ENCODE measurements at places on chromosomes 11 and 22.

GRCh38 chr22:47221840-47222615, 459.6 kb downstream of the TBC1D22A start:
- DNase-seq = no peak

DNA sequence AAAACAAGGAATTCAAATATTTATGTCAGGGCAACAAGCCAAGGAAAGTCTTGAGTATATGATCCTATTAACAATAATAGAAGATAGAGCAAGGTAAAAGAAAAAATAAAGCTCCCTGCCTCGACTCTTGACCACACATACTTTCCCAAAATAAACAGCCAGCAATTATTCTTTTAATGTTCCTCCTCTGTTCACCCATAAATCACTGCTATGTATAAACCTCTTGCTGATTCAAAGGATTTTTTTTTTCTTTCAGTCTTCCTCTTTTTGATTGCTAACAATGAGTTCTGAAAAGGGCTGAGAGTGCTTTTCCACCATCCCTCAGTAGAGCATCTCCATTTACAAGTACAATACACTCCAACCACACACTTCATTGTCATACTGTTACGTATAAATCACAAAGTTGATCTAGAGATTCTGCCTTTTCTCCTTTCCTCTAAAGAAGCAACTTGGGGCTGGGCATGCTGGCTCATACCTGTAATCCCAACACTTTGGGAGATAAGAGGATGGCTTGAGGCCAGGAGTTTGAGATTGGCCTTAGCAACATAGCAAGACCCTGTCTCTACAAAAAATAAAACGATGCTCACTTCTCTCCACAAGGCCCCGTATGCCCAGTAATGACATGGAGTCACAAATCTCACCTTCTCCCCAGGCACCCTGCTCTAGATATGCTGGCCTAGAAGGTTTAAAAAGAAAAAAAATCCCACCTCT, 24.0 kb downstream of the RAB30 start:
- DNase-seq = no peak

DNA sequence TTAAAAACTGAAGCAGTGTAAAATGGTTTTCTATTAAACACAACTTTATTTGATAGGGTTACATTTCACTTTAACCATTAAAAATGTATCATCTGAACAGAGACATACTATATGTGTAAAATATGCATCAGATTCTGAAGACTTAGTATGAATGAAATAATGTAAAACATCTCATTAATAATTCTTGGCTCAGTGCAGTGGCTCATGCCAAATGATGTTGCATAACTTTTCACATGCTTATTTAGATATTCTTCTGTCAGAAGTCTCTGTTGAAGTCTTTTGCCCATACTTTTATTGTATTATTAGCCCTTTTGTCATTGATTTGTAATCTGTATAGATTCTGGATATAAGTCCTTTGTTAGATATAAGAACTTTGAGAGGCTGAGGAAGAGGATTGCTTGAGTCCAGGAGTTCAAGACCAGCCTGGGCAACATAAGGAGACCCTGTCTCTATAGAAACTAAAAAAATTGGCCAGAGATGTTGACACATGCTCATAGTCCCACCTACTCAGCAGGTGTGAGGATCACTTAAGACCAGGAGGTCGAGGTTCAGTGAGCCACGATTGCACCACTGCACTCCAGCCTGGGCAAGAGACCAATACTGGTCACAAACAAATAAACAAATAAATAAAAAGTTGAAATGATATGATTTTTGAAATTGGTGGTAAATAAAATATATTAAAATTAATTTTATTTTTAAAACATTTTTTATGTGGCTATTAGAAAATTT, 73.8 kb upstream of the PARVA start:
- DNase-seq = no peak

- DNase-seq = no peak
Observed at GRCh38 chr11:79925570-79925969, 484.7 kb upstream of the TENM4 start.

DNA sequence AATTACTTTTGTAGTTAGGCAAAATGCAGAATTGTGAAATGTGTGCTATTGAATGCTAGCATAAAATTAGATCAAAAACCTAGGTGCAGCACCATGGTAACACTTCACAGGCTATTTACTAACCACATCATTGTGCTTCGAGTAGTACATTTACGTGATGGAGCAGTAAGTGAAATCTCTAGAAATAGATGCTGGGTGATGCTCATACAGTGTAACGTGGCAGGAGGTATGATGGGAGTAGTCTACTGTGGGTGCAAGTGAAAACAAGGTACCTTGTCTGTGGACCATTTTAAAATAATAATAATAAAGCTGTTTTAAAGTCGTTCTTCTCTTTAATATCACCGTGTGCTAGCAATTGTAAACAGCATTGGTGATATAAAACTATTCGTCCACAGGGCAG, 132.3 kb downstream of the DYNC2H1 start:
- no peak for DNase-seq

DNA sequence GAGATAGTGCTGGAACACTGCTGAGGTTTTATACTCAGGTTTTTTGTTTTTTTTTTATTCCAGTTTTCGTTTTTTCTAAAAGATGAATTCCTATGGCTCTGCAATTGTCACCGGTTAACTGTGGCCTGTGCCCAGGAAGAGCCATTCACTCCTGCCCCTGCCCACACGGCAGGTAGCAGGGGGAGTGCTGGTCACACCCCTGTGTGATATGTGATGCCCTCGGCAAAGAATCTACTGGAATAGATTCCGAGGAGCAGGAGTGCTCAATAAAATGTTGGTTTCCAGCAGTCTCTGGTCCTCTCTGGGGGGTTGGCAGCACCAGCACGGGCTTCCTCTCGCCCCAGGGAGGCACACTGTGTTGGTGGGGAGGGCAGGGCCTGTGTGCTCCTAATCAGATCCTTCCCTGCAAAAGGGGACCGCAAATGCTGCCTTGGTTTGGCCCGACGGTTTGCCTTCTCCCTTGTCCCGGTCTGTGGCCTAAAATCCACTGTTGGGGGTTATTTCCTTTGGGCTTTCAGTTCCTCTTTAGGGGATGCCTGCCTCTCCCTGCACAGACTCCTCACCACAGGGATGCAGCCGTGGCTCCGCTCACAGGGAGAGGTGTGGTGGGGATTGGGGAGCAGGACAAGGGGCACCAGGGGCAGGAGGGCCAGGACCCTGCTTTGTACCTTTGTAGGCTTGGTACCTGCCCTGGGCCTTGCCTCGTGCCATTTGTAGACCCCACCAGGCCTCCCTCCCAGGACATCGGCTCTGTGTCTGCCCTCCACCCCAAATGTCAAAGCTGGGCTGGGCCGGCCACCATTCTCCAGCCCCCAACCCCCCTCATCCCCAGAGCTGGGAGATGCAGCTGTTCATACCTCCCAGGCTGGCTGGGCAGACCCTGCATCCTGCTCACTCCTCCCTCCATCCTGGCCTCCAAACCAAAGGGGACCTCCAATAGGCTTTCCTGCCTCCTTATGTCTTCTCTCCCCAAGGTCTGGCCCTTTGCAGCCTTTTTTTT, 13.5 kb downstream of the MCAT start:
- no peak for DNase-seq

DNA sequence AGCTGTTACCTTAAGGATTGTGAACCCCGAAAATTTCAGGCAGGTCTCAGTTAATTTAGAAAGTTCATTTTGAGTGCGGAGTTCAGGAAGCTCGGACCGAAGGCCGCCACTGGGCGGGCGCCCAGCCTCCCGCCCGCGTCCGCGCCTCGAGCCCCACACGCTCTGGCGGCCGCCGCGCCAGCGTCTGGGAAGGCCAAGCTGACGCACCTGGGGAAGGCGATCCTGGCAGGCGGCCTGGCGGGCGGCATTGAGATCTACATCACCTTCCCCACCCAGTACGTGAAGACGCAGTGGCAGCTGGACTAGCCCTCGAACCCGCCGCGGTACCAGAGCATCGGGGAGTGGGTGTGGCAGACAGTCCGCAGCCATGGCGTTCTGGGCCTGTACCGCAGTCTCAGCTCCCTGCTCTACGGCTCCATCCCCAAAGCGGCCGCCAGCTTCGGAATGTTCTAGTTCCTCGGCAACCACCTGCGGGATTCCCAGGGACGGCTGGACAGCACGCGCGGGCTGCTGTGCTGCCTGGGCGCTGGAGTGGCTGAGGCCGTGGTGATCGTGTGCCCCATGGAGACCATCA, 79.5 kb downstream of the CCDC83 start:
- DNase-seq = no peak

DNA sequence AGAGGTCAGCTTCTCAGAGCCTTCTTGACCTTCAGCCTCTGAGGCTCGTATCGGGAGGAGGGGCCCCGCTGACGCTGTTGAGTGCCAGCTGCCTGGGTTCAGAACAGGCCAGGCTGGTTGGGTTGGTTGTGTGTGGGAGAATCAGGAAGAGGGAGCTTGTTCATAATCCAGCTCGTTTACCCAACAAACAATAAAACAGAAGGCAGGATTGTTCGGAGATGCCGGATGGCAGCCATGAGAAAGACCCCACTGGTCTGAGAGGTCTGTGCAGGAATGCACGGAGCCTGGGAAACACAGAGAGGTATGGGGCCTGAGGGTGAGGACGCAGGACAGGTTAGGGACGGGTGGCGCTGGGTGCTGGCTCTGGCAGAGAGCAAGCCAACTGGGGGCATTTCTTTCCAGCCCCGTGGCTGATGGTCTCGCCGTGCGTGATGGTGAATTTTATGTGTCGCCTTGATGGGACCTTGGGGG, 31.6 kb upstream of the SHANK2 start:
- no peak for DNase-seq
